ENCODE measurements at places on chromosomes 11 and 22. TPM values are rescaled to one million over a fixed set of nuclear protein-coding genes. Genes with fewer than 3 reads are reported as not detected.
A peak's percentile ranks its signal among the peaks of the same experiment; 100 is the strongest.

- no peaks in the 10 kb centered on the region for H3K36me3 ChIP-seq
- H3K27ac ChIP-seq, result no peak overlapping the region
- no peaks in the 10 kb centered on the region for H3K27me3 ChIP-seq
- no peak overlapping the region for H3K4me3 ChIP-seq
- DNase-seq, result no peak
Observed at GRCh38 chr11:4370166-4370565, 2.0 kb upstream of the OR52B4 start.

DNA sequence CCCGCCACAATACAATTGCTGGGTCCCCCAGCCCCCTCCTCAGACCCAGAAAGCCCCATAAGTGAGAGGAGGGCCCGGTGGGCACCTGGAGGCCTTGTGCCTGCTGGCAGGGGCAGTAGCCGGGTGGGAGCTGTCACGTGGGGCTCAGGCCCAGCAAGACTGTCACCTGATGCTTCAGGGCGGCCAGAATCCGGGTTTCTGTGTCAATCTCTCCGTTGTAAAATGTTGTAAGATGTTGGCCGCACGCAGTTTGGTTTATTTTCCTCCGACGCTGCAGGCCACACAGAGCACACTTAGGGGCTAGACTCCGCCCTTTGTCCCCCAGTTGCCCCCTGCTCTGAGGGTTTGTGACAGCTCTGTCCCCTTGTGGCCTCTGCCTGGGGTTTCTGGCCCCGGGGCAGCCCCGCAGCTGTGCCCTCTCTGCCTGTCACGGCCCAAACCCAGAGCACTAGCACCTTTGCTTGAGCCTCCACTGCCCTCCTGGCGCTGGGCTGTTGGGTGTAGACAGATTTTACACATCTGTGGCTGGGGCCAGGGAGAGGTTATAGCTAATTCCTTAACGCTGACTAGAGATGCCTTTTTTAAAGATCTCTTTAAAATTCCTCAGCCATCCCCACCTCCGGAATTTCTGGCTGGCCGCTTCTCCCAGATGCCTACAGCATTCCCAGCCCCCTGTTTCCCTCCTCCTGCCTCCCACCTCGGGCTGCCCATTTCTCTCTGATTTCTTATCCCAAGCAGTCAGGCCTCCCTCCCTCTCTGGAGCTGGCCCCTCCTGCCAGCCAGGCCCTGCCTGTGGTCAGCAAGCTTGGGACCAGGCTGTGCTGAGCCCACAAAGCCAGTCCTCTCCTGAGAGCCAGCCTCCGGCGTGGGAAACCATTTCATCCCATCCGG lies 3.2 kb upstream of the PRR5 start:
- no peak for DNase-seq
- H3K4me1 ChIP-seq, result peaks cover 19% of the 10 kb centered on the region
- no peak overlapping the region for H3K27ac ChIP-seq
- H3K36me3 ChIP-seq, result no peaks in the 10 kb centered on the region
- no peak overlapping the region for H3K4me3 ChIP-seq
- H3K27me3 ChIP-seq, result peaks cover 12% of the 10 kb centered on the region

The CTNND1 gene
- polyA plus RNA-seq, result 10.8 TPM

DNA sequence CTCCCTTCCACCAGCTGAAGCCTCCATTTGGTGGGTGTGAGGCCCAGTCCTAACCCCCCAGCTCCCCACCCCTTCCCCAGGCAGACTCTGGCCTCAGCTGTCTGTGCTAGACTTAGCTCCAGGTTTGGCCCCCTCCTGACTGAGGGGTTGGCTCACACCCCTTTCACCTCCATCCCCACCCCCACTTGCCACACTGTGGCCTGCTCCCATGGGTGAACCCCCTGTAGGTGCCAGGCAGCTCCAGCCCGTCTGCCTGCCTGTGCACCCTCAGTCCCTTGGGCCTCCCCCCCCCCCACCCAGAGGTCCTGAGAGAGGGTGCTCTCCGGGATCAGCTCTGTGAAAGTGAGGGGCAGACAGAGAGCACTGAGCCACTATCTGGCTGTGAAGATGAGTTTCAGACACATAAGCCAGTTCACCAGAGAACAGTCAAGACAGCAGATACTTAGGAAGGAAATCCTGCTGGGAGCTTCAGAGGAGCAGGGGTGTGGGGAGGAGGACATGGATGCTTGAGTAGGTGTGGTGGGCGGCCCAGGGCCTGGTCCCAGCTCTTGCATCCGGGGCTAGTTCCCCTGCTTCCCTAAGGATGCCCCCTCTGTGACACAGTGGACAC lies 36.2 kb downstream of the PPM1F start:
- no peak overlapping the region for H3K27ac ChIP-seq
- no peak for DNase-seq
- peaks cover 24% of the 10 kb centered on the region for H3K36me3 ChIP-seq
- H3K4me3 ChIP-seq, result no peak overlapping the region

The ABTB2 gene
- polyA plus RNA-seq, result 1.7 TPM

GRCh38 chr11:331358-332060 lies 10.8 kb upstream of the IFITM3 start:
- no peak overlapping the region for H3K4me3 ChIP-seq
- H3K27me3 ChIP-seq, result no peaks in the 10 kb centered on the region
- no peaks in the 10 kb centered on the region for H3K36me3 ChIP-seq
- peaks cover 43% of the 10 kb centered on the region for H3K4me1 ChIP-seq
- no peak for DNase-seq

The BCO2 gene
- not detected for polyA plus RNA-seq

- peak overlapping the region; percentile 98 for H3K27ac ChIP-seq
- H3K4me3 ChIP-seq, result peak overlapping the region; percentile 6
- peak; percentile 91 for DNase-seq
- peaks cover 17% of the 10 kb centered on the region for H3K4me1 ChIP-seq
- peaks cover 61% of the 10 kb centered on the region for H3K36me3 ChIP-seq
Observed at GRCh38 chr22:46791201-46791731, 28.8 kb downstream of the TBC1D22A start.

- no peak for DNase-seq
- no peak overlapping the region for H3K4me3 ChIP-seq
- no peak overlapping the region for H3K27ac ChIP-seq
- H3K4me1 ChIP-seq, result no peaks in the 10 kb centered on the region
- H3K36me3 ChIP-seq, result no peaks in the 10 kb centered on the region
- no peaks in the 10 kb centered on the region for H3K27me3 ChIP-seq
Observed at GRCh38 chr11:106304274-106304673, 226.8 kb downstream of the AASDHPPT start.

GRCh38 chr11:130622141-130622542 lies 173.7 kb downstream of the ADAMTS15 start:
- peaks cover 6% of the 10 kb centered on the region for H3K4me1 ChIP-seq
- no peaks in the 10 kb centered on the region for H3K36me3 ChIP-seq
- no peaks in the 10 kb centered on the region for H3K27me3 ChIP-seq
- no peak overlapping the region for H3K4me3 ChIP-seq
- no peak for DNase-seq
- H3K27ac ChIP-seq, result no peak overlapping the region

DNA sequence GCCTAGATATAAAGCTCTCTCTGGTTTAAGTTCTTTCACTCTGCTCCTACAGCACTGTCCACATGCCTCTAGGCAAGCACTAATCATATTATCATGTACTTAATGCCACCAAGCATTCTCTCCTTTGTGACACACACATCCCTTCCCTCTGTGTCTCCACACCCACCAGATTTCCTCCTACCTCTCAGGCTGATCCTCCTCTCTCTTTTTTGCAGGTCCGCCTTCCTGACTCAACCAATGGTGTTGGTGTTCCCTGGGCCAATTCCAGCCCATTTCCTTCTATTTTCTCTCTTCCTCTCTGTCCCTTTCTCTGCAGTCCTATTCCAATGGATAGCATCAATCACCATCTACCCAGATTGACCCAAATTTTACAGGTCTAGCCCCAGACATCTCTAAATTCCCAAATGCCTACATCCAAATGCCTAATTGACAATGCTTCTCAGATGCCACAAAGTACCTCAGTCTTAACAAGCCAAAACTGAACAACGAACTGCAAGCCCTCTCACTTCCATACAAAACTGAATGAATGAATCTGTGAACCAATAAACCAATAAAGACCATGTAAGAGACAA lies 504 bp upstream of the ZNF215 start:
- no peak overlapping the region for H3K27ac ChIP-seq
- peaks cover 17% of the 10 kb centered on the region for H3K4me1 ChIP-seq
- H3K27me3 ChIP-seq, result peaks cover 21% of the 10 kb centered on the region
- DNase-seq, result no peak

The GP1BB gene
- 0.26 TPM for polyA plus RNA-seq

DNA sequence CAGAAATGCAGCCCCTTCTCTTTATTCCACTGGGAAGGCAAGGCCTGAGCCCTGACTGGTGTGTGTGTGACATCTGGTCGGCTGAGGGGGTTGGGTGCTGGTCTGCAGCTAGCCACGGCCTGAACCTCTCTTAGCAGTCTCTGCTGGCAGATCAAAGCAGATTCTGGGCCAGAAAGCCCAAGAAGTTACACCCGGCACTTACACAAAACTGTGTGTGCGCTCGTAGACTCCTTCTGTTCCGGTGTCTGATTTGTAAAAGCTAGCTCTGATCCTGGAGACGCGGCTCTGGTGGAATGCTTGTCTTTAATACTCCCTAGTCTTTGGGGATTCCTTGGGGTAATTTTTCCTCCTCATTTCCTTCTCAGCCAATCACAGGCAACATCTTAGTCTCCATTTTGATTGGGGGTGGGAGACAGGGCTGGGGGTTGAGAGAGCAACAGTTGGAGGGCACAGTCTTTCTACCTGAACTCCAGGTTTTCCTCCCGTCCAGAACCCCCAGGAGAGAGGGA lies 5.5 kb downstream of the PKNOX2 start:
- H3K36me3 ChIP-seq, result no peaks in the 10 kb centered on the region
- peaks cover 8% of the 10 kb centered on the region for H3K4me1 ChIP-seq
- H3K27ac ChIP-seq, result no peak overlapping the region
- no peak overlapping the region for H3K4me3 ChIP-seq

DNA sequence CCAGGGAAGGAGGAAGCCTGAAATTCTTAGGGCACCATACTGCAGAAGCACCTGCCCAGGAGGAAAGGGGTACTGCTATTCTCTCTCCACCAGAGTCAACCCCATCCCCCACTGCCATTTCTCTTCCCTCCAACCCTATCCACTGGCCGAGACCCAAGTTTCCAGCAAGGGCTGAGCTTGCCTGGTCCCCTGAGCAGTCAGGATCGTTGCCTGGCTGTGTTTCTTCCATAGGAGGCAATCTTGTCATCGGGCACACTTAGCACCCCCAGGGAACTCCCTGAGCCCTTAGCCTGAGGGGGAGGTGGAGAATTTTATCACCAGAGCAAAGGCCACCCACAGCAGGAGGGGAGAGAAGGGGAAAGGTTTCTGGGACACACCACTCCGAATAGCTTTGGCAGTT lies 115.8 kb upstream of the NECTIN1 start:
- H3K36me3 ChIP-seq, result no peaks in the 10 kb centered on the region
- no peak overlapping the region for H3K27ac ChIP-seq
- DNase-seq, result no peak
- H3K27me3 ChIP-seq, result no peaks in the 10 kb centered on the region
- no peaks in the 10 kb centered on the region for H3K4me1 ChIP-seq

The HRAS gene
- 10.3 TPM for polyA plus RNA-seq
